Common myeloid progenitor, CD34-positive (primary cell): ENCODE measurements at places on chromosomes 5 and 9.

GRCh38 chr5:103092676-103093075, 27.3 kb downstream of the GIN1 start:
- no peak for DNase-seq

DNA sequence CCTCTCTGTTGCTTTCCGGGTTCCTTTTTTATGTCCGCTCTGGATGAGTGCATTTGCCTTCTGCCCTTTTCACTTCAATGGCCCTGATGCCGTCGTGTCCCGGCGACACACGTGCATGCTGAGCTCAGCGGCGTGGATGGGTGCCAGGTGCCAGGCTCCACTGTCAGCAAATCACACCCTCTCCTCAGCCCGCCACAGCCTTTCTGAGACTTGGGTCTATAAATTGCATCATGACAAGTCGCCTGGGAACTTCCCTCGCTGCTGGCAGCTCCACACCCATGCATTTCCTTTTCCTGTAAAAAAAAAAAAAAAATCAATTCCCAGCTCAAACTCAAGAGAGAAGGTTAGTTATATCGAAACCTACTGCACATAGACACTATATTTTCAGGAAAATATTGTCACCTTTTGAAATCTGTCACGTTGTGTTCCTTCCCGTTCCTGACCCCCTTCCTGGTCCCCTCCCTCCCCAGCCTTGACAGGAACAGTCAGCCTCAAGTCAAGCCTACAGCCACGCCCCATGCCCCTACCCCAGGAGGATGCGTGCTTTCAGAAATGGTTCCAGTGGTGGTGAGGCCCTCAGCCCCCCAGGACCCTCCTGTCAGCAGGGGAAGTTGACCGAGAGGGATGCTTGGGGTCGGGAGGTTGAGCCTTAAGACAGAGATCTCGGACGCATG, 110.3 kb upstream of the PTCH1 start:
- no peak for DNase-seq

GRCh38 chr5:36644727-36645126, 38.3 kb downstream of the SLC1A3 start:
- no peak for DNase-seq

GRCh38 chr9:91994422-91994821, 44.4 kb upstream of the ROR2 start:
- DNase-seq: no peak

DNA sequence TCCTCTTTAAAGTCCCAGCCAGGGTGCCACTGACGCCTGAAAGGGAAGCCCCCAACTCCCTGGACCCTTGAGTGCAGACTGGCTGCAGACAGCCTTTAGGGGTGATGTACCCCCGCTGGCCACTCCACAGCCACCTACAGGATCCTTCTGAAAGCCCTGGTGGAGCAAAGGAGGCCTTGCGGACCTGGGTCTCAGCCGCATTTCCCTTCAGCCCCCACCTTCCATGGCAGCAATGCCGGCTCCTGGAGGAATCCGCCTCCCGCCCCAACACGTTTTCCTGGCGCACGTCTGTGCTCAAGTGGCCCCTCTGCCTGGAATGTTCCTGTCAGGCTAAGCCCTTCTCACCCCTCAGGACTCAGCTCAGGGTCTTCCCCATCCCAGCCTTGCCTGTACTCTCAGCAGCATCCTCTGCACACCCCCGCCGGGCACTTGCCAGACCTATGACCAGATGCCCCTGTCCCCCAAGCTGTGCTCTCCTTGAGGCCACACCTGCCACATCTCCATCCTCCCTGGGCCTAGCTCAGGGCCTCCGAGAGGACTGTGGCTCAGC, 134.1 kb upstream of the RAPGEF1 start:
- no peak for DNase-seq

- no peak for DNase-seq
Measured at GRCh38 chr5:67315082-67315989, 118.7 kb upstream of the CD180 start.
